Mucosa of gallbladder (tissue), 1 donor: ENCODE measurements at places on chromosomes 12 and 14.

- DNase-seq, result no peak
These were observed 14.5 kb downstream of the RNASE3 start for GRCh38 chr14:20905676-20906075.

- DNase-seq, result peak; percentile 15
These were observed at the start of gene RILPL1 for GRCh38 chr12:123533672-123534643. Gene RILPL1, minus strand, starts transcription at chr12:123533719. Its CDS starts 237 bp downstream, at chr12:123533482.

DNA sequence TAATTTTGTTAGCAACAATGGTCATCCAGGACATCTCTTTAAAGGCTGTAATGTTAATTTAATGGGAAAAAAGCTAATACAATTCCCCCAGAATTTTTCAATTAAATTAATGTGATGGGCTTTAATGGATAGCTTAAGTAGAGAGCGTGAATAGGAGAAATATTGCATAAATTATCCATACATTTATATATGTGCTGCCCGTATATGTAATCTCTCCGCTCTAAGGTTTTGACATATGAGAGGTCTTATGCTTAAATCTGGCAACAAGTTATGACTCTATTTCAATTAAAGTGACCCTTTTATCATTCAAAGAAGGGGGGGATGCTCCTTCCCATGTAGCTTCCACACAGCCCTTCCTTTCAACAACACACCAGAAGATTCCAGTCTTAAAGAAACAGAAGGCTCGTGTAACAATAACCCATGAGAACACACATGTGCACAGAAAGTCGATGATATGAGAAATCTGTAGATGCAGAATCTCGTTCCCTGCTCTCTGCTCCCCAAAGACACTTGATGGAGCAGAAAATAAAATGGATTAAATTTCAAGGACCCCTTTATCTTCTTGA lies 24.0 kb downstream of the MAP1LC3B2 start:
- no peak for DNase-seq

DNA sequence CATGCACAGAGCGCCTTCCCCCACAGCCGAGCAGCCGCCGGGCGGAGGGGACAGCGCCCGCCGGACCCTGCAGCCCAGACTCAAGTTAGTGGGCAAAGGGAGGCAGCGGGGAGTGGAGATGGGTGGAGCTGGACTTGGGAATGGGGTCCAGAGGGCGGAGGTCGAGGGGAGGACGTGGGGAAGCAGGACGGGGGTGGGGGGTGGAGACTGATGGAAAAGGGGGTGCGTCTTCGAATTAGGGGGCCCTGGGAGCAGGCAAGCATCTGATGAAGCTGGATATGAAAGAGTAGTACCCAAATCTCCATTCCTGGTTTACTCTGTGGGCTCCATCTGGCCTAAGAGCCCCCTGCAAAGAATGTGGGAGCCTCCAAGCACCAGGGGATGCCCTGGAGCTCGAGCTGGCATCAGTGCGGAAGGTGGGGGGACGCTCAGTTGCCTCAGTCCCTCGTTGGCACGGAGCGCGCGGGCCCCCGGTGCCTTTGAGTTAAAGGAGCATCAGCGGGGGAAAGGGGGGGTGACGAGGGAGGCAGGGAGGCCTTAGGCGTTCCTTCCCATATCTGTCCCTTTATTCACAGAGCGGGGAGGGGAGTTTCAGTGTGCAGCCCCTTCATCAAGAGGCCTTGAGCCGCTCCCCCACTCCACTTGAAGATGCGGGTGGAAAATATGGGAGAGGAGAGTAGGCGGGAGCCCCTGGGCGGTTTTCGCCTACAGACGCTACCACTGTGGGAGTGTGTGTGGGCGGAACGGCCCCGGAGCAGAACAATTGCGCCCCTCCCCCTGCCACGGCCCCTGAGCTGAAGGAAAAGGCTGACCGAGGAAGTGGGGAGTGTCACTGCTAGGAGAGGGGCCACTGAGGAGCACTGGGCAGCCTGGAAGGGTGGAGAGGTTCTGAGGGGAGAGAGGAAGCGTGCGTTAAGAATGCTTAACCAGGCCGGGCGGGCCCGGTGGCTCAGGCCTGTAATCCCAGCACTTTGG lies 644 bp downstream of the NAB2 start:
- peak; percentile 78 for DNase-seq

DNA sequence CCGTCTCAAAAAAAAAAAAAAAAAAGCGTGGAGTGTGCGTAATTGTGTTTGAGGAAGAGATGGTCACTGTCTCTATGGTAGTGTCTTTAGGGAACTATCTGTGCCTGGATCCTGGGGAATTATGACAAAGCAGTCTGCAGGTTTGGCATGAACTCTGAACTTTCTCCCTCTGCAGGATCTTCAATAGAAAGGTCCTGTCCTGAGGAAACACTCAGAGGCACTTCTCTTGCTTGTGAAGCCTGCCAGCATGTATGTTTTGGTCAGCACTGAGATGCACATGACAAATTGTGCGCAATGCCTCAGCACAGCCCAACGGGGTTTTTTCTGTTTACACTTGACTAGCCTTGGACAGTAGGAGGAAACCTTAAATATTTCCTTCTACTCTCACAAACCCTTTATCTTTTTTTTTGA lies 46.6 kb downstream of the ATF7 start:
- DNase-seq, result no peak

DNA sequence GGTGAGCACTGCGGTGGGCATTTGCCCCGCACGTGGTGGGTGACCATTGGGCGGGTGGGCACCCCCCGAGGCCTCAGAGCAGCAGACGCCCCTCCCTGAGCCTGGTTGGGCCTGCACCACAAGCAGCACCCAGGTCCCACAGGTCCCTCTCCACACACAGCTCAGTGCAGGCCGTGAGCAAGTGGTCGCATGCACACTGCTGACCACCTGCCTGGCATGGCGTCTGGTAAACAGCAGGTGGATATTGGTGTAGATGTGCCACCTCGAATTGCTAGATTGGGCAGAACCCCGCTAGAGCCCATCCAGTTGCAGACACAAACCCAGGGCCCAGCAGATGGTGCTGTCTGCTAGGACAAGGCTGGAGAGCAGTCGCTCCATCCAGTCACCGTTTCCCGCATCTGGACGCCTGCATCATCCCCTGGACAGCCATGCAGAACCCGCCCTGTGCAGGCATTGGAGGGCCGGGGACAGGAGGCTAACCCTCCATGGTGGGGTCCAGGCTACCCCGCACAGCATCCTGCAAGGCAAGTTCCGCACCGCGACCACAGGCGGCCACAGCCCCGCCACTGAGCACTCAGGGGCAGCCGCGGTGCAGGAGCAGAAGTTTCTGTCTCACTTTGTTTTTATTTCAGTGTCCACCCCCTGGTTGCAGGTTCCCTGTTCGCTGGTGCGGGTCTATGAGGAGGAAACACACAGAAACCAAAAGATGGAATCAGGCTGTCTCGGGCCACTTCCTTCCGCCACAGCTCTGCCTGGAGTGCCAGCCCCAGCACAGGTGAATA lies 45.6 kb upstream of the RIMBP2 start:
- DNase-seq, result peak; percentile 31

DNA sequence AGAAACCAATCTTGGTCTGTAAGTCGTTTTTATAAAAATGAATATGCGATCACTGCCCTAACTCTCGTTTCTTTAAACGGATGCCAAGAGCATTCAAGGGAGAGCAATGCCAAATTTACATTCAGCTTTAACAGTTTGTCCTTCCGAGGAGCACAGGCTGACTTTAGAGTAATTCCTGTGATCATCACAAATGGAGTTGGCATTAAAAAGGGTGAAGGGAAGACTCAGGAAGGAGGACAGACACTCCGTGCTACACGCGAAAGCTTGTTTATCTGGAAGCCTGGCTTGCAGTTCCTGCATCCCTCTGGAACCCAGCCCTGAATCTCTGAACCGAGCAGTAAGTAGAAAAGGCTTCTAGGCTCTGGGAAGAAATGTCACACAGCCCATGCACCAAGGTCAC lies 78.4 kb downstream of the PAPOLA start:
- no peak for DNase-seq

GRCh38 chr14:65798216-65798615 lies 385.7 kb downstream of the FUT8 start:
- no peak for DNase-seq

GRCh38 chr12:26711569-26711968 lies 121.4 kb downstream of the ITPR2 start:
- no peak for DNase-seq

GRCh38 chr12:51482929-51483697 lies 58.5 kb downstream of the SLC4A8 start:
- no peak for DNase-seq

- no peak for DNase-seq
These were observed 27.8 kb downstream of the NOC4L start for GRCh38 chr12:132171968-132172521.

DNA sequence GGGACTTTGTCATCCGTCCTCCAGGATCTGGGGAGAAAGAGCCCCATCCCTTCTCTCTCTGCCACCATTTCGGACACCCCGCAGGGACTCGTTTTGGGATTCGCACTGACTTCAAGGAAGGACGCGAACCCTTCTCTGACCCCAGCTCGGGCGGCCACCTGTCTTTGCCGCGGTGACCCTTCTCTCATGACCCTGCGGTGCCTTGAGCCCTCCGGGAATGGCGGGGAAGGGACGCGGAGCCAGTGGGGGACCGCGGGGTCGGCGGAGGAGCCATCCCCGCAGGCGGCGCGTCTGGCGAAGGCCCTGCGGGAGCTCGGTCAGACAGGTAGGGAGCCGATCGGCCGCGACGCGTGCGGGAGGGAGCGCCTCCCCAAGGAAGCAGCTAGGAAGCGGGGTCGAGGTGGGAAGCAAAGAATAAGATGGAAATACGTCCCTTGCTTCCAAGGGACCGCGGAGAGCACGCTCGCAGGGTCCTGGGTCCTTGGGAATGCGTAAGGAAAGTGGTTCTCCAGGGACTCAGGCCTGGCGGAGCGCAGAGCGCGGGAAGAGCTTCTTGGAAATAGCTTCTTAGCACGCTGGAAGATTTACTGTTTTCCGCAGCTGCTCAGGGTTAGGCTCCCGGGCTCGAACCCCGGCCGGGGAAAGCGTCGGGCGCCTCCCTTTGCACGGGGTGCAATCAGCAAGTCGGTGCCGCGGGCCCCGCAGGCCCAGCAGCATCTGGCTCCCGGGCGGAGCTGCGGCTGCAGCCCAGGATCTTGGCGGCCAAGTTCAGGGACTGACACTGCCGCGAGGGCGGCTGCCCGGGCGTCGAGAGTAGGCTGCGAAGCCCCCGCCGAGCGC lies 457 bp downstream of the SOCS2 start:
- no peak for DNase-seq

DNA sequence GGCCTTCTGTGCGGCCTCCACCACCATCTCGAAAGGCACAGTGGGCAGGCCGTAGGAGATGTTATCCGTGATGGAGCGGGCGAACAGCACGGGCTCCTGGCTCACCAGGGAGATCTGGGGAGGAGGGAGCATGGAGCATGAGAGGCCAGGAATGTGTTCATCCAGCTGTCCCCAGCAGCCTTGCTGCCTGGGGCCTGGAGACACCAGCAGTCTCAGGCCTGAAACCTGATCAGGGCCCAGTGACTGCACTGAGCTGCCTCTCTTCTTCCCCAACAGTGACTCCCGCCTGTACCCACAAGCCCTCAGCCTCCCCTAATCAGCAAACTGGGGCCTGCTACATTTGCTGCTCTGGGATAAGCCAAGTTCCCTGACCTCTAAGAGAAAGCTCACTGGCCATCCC lies 30.9 kb downstream of the ABCB9 start:
- no peak for DNase-seq

- no peak for DNase-seq
These were observed 7.9 kb downstream of the C2CD5 start for GRCh38 chr12:22536346-22536945.

- no peak for DNase-seq
These were observed 52.0 kb downstream of the PEX5 start for GRCh38 chr12:7241404-7242005.

- no peak for DNase-seq
These were observed 17.7 kb downstream of the NOC4L start for GRCh38 chr12:132161796-132162507.

DNA sequence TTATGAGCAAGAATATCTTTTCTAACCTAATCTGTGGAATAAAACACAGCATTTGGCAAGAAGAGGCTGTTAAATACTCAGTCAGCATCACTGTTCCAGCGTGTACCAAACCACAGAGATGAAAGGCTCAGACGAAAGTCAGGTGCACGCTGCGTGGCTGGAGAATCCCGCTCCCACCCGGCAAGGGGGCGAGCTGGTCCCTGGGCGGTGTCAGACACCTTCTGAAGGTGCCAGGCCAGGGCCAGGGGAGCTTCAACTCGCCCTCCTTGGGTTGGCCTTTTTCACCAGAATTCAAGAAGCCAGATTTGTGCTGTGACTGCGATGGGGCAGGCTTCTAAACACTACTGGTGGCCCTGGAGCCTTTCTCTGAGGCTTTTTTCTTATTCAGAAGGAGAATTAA lies 73.1 kb downstream of the WDR20 start:
- DNase-seq, result no peak

DNA sequence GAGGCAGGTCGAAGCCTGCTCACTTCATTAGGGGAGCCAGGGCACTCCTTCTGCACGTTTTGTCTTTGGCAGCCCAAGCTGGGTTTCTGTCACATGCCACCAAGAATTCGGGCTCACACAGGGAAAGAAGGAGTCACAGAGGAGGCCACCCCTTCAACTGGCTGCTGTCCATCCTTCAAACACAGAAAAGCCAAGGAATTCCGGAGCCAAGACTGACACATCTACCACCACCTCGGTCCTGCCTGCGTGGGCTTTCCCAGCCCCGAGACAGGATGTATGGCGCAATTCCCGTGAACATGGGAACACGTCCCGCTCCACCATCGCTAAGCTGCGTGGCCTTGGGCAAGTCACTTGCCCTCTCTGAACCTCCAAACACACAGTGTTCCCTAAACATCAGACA lies 70.4 kb downstream of the NCOR2 start:
- no peak for DNase-seq

DNA sequence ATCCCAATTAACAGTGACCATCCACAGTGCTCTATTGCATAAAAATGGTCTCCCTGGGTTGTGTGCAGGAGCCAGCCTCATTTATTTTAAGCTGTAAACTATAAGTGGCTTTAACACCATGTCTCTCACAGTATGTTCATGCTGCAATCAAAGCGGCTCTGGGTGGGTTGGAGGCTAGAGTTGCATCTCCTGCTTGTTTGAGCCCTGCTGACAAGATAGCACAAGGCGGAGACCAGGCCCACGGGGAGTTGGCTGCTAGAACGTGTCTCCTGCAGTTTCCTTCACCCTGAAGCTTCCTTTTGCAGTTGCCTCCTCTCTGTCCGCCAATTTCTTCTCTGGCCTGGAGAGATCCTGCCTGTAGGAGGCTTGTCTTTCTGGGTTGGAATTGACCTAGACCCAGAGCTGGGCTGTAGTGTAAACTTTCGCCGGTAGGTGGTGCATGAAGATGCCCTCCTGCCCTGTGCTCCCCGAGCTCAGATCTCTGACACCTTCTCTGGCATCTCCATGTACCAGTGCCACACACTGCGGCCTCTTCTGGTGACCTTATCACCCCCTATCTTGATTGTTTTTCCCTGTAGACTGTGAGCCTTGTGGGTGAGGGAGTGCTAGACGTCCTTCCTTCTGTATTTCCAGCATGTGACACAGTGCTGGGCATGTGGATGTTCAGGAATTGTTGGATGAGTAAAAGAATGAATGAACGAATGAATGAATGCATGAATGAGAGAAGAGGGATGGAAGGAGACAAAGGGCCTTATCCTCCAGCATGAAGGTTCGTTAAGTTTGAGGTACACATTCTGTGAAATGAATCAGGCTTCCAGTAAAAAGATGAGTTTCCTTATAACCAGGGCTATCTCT lies 10.4 kb downstream of the OTUB2 start:
- peak; percentile 73 for DNase-seq
